CD14-positive monocyte (primary cell): ENCODE measurements at places on chromosomes 6 and 20.

- no peak for DNase-seq
Observed at GRCh38 chr6:104750449-104750848, 109.3 kb downstream of the HACE1 start.

DNA sequence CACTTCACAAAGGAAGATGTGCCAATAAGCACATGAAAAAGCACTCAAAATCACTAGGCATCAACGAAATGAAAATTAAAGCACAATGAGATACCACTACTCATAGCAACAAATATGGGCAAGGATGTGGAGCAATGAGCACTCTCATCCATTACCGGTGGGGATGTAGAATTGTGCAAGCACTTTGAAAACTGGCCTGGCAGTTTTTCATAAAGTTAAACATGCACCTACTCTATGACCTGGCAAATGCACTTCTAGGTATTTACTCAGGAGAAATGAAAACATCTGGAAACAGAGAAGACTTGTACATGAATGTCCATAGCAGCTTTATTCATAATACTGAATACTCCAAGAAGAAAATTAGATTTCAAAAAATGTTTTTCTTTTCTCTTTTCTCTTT, 34.1 kb upstream of the TMEM14A start:
- DNase-seq = no peak

- no peak for DNase-seq
Observed at GRCh38 chr6:72850469-72850868, 228.6 kb downstream of the KCNQ5 start.

GRCh38 chr6:97392735-97393134, 109.7 kb upstream of the MMS22L start:
- DNase-seq = no peak

DNA sequence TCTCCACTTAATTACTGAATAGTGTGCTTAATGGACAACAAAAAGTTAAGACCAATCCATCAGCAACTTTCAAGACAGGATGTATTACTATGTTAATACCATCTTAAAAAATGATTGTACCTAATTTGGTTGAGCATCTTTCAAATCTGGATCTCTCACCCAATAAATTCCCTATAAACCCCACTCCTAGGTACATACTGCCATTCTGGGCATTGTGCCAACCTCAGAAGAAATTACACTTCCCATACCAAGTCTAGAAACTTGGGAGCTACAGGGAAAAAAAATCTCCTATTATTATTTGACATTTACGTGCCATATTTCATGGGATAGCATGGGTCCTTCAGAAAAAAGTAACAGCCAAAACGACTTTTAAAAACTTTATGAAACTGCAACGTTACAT, 5.1 kb downstream of the SYNCRIP start:
- DNase-seq = no peak

DNA sequence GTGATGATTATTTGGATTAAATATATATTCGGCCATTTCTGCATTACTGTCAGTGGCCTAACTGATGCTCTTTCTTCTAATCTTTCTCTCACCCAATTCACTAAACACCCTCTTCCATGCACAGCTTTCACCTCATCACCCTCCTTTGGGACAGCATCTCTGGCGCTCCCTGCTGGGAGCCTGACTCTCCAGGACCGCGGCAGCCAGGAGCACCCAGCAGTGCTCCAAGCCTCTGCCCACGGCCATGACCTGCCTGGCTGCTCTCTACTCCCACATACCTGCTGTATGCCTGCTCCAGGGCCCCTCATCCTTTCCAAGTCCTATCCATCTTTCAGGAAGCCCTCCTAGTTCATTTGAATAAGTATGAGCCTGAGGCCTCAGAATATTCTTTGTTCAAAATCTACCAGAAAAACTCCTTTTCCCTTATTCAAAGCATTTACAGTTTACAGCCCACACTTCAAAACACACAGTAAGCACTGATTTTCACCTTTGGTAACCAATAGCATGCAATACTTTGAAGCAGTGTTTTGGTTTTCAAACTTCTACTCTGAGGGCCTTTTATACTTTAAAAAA, 15.2 kb downstream of the CTCFL start:
- peak; percentile 17 for DNase-seq

DNA sequence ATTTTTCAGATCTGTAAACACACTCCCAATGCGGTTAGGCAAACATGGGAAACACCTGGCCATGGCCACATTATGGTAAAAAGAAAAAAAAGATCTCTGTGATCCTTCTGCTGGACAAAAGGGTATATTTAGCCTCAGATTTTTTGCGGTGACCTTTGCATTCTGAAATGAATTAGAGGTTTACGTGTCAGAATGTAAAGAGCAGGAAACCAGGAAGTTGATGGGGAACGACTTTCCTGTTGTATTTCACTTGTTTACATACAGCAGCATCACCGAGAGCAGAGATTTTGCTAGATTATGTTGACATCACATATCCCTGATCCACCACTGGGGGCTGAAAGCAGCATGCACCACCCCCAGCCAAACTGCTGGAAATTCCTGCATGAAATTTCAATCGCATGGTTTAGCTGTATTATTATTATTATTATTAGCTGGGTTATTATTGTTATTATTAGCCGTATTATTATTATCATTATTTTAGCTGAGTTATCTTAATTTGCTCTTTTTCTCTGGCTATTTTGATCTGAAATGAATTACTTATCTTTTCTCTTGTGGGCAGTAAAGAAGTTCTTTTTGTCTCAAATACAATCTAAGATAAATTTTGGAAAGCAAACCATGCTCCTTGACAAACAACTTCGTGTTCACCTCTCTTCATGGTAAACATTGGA, 189.4 kb downstream of the ZFP64 start:
- DNase-seq = no peak

GRCh38 chr6:12051861-12052368, 39.8 kb downstream of the HIVEP1 start:
- peak; percentile 97 for DNase-seq

DNA sequence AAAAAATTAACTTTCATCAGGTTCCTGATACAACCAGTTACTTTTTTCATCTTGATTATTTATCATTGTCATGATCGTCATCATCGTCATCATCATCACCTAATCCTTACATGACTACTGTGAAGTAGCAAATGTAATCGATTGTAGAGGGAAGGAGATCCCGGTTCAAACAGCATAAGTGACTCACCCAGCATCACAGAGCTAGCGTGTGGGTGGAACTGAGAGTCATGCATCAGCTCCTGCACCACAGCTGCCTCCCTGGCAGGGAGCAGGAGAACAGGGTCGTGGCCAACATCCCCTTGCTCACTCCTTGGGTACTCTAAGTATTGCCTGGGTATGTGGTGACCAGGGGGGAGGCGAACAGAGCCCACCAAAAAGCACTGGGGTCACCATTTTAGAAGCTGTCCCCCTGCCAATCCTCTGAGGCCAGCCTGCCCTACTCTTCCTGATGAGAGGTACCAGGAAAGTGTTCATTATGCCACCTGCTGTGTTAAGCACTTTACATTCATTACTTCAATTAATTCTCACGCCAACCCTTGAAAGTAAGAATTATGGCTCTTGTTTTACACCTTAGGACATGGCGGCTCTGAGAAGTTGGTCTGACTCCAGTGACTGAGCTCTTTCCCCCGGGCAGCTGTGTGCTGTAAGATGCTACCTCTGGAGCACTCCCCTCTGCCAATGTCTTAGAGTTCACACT, 425.2 kb downstream of the CD83 start:
- DNase-seq = peak; percentile 18

GRCh38 chr6:1869769-1870168, 260.1 kb downstream of the FOXC1 start:
- no peak for DNase-seq

- DNase-seq = no peak
Observed at GRCh38 chr6:101226677-101227135, 166.8 kb upstream of the GRIK2 start.

GRCh38 chr6:136085370-136086115, 164.6 kb downstream of the MTFR2 start:
- DNase-seq = no peak

DNA sequence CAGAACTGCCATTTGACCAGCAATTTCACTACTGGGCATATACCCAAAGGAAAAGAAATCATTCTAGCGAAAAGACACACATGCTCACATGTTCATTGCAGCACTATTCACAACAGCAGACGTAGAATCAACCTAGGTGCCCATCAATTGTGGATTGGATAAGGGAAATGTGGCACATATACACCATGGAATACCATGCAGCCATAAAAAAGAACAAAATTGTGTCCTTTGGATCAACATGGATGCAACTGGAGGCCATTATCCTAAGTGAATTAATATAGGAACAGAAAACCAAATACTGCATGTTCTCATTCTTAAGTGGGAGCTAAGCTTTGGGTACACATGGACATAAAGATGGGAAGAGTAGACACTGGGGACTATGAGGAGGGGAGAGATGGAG, 16.1 kb downstream of the RAET1E start:
- DNase-seq = no peak

- DNase-seq = no peak
Observed at GRCh38 chr6:26030716-26031115, 56.5 kb upstream of the HFE start.

GRCh38 chr6:84103029-84103428, 69.5 kb downstream of the MRAP2 start:
- no peak for DNase-seq

DNA sequence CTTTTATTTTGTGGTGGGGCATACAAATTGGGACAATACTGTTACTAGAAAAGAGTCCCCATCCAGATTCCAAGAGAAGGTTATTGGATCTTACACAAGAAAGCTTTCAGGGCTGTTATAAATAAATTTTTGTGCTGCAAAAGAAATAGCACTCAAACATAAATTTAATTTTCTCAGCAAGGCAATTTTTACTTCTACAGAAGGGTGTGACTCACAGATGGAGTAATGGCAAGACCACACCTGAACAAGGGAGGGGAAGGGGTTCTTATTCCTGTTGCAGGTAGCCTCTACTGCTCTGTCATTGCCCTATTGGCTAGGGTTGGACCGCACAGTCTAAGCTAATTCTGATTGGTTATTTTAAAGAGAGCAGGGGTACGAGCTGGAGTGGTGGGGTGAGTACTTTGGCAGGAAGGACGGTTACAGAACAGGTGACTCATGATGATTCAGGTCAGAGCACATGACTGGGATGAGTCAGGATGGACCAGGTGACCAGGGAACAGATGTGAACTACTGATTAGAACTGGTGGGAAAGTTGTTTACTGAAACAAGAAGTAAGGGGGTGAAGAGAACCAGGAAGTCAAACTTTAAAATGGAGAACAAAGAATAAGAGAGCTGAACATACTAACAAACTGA, 41.1 kb downstream of the CNR1 start:
- no peak for DNase-seq

GRCh38 chr6:142958343-142958742, 13.4 kb upstream of the HIVEP2 start:
- DNase-seq = no peak

DNA sequence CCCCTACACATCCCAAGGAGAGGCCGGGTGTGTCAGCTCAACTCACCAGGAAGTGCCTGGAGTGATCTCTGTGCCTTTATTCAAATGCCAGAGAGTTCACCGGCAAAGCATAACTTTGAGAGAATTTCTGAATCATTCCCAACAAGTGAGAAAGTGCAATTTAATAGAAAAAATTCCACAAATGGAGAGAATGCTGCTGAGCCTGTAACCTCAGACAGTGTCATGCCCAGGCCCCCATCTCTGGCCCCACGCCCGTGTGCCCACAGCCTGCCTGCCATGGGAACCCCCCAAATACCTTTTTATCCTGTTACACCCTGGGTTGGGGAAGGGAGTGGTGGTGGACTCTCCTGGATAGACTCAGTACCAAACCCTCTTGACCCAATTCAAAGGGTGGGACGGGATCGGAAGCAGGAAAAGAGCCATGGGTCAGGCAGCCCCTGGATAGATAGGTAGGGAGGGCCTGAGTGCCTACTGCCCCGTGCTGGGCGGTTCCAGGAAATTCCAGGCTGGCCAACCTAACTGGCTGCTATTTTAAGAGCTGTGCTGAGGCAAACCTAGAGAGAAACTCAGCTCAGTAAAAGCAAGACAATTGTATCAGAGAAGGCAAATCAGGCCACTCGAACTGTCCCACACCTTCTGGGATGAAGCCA, 179.0 kb upstream of the FOXA2 start:
- no peak for DNase-seq

DNA sequence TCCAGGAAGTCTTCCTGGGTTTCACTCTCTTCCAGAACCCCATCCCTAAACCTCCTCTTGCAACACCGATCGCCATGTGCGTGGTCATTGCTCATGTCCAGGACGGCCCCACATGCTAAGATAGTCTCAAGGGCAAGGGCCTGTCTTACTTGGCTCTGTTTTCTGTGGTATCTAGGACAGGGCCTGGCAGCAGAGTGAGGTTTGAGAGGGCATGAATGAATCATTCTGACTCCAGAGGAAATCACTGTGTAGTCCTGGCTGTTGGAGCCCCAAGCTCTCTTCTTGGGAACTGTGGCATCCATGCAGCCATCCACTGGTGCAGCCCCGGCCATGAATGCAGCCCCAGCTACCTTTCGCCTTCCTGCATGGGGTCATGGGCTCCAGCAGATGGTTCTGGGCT, 12.4 kb downstream of the SIRPA start:
- DNase-seq = no peak

DNA sequence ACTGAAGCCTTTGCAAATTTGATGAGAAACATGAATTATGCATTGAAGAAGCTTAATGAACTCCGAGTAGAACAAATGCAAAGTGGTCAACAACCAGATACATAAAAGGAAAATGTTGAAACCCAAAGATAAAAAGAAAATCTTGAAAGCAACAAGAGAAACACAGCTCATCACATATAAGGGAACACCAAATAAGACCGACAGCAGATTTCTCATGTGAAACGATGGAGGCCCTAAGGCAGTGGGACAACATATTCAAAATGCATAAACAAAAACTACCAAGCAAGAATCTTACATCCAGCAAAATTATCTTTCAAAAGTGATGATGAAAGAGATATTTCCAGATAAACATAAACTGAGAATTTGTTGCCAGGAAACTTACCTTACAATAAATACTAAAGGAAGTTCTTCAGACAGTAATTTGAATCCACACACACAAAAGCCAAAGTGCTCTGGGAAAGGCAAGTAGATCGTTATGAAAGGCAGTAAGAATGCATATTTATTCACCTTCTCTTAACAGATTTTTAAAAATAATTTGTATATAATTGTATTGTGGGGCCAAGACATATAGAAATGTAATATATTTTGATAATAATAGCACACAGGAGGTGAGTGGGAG, 22.5 kb downstream of the SLC52A3 start:
- no peak for DNase-seq
